ENCODE measurements at places on chromosomes 1 and 21.

- no peak for DNase-seq
Measured at GRCh38 chr1:31453384-31454079, 40.5 kb downstream of the SERINC2 start.

DNA sequence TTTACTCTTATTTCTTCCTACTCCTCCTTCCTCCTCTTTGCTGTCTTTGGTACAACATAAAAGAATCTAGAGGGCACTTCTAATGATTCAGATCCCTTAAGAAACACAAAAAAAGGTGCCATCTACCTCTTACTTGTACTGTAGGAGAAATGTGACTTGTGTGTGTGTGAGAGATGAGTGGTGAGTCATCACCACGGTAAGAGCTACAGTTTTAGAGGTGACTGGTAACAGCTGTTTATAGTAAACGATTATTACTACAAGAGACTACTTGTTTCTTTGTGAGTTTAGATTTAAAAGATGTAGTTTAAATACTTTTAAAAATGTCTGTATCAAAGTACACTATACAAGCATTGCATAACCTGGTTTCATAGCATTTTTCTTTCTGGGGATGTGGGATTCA is 40.4 kb downstream of the SLC35D1 start:
- DNase-seq, result no peak

- DNase-seq, result no peak
Measured at GRCh38 chr1:3170561-3171453, 101.8 kb downstream of the PRDM16 start.

DNA sequence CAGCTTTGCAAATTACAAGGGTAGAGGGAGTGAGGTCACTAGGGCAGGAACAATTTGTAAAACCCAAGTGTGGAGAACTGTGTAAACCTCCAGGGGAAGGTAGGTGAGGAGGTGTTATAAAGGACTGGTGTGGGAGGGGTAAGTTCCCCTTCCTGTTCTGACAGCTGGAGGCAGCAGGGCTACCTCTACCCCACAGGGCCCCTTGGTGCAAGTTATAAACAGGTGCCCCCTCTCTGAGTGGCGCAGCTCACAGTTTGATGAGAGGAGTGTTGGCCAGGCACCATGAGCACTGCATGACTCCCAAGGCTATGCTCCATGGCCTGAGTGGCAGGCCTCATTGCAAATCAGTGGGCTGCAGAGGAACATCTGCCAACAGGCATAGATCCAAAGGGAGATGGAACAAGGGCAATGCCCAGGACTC is 41.0 kb downstream of the MFSD2A start:
- no peak for DNase-seq

GRCh38 chr1:154062309-154062708 is 71.7 kb downstream of the RPS27 start:
- DNase-seq, result no peak

- DNase-seq, result no peak
Measured at GRCh38 chr1:97084546-97084945, 363.0 kb downstream of the PTBP2 start.

- no peak for DNase-seq
Measured at GRCh38 chr21:38952890-38953289, 147.2 kb downstream of the ETS2 start.

DNA sequence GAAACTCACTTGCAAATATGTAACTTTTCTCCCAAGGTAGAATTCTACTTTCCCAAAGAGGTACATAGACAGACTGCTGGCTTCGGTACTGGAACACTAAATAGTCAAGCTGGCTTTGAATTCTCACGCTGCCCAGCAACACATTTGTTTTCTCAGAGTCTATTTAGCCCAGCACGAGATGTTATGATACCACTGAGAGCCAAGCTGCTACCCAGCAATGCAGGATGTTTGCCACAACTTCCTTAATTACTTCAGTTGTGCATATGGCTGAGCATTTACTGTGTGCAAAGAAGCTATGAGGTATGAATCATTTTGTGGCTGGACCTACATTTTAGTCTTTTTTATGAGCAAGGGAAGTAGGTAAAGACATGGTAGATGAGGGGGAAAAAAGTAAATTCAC is 793.2 kb downstream of the PLA2G4A start:
- no peak for DNase-seq

DNA sequence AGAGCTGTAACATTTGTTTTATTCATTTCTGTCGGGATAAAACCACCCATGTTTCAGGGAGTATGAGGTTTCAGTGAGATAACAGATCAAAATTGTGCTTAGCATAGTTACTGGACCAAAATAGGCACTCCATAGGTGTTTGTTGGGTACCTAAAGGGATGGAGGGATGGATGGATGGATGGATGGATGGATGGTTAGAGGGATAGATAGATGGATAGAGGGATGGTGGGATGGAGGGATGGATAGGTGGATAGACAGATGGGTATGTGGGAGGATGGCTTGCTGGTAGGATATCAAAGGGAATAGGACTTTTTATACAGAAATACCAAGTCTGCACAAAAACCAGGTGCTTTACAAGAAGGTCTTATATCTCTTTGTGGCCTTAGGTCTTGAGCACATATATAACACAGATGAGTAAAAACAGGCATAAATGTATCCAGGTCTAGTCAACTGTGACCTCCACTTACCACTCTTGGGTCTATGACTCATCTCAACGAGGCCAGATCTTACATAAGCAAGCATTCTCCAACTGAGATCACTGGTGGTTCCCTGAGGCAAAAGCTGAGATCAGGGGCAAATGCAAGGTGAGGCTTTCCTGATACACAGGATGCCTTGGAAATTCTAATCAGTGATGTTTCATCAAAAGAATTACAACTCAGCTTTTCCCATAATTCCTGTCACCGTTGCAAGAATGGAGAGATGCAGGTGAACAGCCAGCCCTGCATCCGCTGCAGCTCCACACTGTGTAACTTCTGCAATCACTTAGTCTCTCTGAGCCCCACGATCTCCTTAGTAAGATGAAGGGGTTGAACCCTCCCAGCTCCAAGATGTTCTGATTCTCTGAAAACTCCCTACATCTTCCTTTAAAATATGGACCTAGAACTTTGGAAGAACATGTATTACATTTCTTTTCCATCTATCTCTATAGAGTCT is 32.0 kb downstream of the PTAFR start:
- DNase-seq, result no peak

DNA sequence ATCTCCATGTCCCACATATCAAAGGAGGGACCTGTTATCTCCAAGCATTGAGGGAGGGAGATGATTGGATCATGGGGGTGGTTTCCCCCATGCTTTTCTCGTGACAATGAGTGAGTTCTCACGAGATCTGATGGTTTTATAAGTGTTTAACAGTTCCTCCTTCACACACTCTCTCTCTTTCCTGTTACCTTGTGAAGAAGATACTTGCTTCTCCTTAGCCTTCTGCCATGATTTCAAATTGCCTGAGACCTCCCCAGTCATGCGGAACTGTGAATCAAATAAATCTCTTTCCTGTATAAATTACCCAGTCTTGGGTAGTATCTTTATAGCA is 91.6 kb downstream of the DDAH1 start:
- no peak for DNase-seq

- DNase-seq, result no peak
Measured at GRCh38 chr1:164519426-164519825, 39.6 kb upstream of the PBX1 start.

GRCh38 chr1:102857251-102857650 is 251.1 kb downstream of the COL11A1 start:
- no peak for DNase-seq

- DNase-seq, result no peak
Measured at GRCh38 chr1:216064643-216065042, 358.6 kb downstream of the USH2A start.

GRCh38 chr1:64965366-64966157 is 787 bp downstream of the JAK1 start:
- DNase-seq, result peak; percentile 52

GRCh38 chr1:43506233-43506632 is 24.4 kb upstream of the PTPRF start:
- no peak for DNase-seq

DNA sequence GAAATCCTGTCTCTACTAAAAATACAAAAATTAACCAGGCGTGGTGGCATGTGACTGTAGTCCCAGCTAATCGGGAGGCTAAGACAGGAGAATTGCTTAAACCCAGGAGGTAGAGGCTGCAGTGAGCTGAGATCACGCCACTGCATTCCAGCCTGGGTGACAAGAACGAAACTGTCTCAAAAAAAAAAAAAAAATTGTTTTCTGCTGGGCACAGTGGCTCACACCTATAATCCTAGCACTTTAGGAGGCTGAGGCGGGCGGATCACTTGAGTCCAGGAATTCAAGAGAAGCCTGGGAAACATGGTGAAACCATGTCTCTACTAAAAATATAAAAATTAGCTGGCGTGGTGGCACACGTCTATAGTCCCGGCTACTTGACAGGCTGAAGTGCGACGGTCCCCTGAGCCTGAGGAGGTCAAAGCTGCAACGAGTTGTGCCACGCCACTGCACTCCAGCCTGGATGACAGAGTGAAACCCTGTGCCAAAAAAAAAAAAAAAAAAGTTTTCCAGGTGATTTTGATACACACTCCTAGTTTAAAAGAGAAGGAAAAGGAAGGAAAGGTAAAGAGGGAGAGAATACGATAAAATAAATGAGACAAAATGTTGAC is 31.7 kb downstream of the ABL2 start:
- no peak for DNase-seq

- no peak for DNase-seq
Measured at GRCh38 chr1:56965916-56966697, at the start of gene C8B. Gene C8B, minus strand, starts transcription at chr1:56966015. Its CDS starts 67 bp downstream, at chr1:56965948.

DNA sequence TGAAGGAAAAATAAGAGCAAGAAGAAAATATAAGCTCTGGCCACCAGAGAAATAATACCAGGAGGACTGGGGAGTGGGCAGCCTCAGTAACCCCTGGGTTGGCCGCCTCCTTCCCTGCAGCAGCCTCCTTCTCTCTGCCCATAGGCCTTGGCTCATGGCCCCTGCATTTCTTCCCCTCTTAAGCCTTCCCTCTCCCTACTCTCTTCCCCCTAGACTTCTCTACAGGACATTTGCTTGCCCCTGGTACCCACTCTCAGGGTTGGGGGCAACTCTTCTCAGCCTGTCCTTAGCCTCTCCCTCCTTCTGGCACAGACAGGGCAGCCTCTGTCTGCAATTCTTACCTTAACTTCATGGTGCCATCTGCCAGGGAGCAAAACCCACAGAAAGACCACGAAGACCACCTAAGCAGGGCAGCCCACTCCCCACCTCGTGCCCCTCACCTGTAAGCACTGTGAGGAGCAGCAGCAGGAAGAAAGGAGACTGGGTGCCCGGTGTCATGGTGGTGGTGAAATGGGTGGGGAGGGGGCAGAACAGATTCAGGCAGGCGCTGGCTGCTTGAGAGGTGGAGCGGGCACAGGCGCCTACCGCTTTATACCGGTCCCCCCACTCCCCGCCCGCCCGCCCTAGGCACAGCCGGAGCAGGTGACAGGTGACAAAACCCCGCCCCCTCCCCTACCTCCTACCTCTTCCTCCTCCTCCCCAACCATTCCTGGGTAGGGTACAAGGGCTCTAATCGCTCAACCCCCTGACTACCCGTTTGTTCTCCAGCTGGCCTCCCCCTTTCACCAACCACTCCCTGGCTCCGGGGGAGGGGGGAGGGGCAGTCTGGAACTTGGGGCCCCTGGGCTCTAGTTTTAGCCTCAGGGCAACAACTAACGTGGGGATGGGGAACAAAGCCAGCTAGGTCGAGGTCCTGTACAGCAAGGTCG is 15.1 kb downstream of the THBS3 start:
- peak; percentile 49 for DNase-seq

DNA sequence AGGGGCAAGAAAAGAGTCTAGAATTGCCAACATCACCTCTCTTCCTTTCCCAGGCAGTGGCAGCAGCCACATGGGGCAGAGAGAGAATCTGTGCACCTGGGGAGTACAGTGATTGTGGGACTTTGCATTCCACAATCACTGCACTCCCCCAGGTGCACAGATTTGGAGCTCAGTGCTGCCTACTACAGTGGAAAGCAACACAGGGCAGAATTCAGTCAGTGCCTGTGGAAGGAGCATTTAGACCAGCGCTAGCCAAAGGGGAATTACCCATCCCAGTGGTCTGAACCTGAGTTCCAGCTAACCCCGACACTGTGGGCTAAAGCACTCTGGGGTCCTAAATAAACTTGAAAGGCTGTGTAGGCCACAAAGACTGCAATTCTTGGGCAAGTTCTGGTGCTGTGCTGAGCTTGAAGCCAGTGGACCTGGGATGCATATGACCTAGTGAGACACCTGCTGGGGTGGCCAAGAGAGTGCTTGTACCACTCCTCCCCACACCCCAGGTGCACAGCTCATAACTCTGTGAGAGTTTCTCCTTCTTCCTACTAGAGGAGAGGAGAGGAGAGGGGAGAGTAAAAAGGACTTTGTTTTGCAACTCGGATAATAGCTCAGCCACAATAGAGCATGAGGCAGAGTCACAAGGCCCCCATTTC is 50.3 kb downstream of the NUP210L start:
- no peak for DNase-seq

DNA sequence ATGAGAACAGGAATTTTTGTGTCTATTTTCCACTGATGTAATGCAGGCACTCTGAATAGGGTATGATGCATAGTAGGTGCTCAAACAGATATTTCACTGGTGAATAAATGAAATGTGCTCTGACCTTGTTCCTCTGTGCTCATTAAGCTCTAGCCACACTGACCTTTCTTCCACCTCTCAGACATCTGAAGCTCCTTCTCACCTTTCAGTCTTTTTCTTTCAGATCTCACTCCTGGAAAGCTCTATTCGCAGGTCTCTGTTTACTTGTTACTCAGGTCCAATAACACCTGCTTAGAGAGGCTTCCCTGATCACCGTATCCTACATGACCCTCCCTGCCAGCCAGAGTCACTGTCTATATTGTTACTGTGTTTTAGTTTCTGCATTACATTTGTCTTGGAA is 59.2 kb upstream of the IVNS1ABP start:
- DNase-seq, result no peak

DNA sequence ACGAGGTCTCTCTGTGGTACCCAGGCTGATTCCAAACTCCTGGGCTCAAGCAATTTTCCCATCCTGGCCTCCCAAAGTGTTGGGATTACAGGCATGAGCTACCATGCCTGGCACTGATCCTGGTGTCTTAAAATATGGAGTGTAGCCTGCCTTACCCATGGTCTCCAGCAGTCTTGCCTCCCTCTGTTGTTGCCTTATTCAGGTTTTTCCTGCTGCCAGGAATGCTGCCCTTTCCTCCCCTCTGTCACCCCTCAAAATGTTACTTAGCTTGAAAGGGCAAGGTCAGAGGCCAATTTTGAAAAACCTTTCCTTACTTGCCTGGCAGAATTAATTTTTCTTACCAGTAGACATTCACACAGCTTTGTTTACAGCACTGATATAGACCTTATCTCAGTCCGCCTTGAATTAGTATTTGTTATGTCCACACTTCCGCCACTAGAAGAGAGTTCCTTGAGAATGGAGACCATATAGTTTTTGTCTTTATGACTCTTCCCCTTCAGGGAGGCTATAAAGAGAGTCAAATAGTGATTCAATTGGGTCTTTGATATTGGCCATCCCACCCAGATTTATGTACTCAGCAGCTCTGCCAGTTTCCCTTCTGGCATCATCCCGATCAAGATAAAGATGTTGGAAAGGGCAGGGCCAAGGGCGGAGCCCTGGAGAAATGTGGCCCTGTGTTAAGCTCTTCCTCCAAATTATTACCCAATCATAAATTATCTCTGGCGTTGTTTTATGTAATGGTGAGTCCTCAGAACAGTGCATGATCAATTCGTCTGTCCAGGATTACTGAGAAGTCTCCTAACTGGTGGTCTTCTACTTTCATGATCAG is 38.8 kb downstream of the C1orf21 start:
- no peak for DNase-seq

- DNase-seq, result no peak
Measured at GRCh38 chr1:41404308-41404761, 43.1 kb downstream of the FOXO6 start.

- DNase-seq, result no peak
Measured at GRCh38 chr1:19743180-19743579, 56.5 kb downstream of the TMCO4 start.
